ENCODE measurements at places on chromosomes 6 and 20. TPM values are rescaled to one million over a fixed set of nuclear protein-coding genes. Genes with fewer than 3 reads are reported as not detected.

- peaks cover 21% of the 10 kb centered on the region for H3K36me3 ChIP-seq
- H3K4me1 ChIP-seq, result peaks cover 29% of the 10 kb centered on the region
- H3K27ac ChIP-seq, result no peak overlapping the region
- H3K27me3 ChIP-seq, result peaks cover 23% of the 10 kb centered on the region
Measured at GRCh38 chr20:46056027-46056833, 27.2 kb downstream of the SLC12A5 start.

DNA sequence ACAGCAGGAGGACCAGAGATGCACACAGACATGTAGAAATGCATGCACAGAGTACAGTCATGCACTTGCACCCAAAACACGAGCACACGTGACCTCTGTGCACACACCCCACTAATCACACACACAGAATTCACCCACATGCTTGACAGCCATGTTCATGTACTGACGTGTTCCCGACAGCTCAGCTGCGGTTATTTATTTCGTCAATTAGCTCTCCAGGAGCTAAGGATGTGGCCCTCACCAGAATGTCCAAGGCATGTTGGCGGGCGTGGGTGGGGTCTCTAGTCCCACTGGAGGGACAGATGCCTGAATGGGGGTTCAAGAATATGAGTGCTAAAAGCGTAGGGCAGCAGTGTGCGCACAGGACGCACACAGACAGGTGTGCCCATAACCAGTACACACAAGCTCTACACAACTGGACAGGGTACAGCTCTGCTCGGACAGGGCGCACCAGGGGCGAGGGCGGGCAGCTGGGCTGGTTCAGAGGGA lies 571 bp upstream of the PRPF6 start:
- peaks cover 18% of the 10 kb centered on the region for H3K36me3 ChIP-seq
- H3K27ac ChIP-seq, result peak overlapping the region; percentile 67
- H3K4me1 ChIP-seq, result peaks cover 30% of the 10 kb centered on the region
- DNase-seq, result no peak
- peaks cover 12% of the 10 kb centered on the region for H3K27me3 ChIP-seq

GRCh38 chr6:4620284-4621151 lies 155.7 kb upstream of the CDYL start:
- H3K4me3 ChIP-seq, result no peak overlapping the region
- DNase-seq, result no peak
- H3K36me3 ChIP-seq, result no peaks in the 10 kb centered on the region
- no peak overlapping the region for H3K27ac ChIP-seq
- no peaks in the 10 kb centered on the region for H3K4me1 ChIP-seq

- H3K36me3 ChIP-seq, result peaks cover 11% of the 10 kb centered on the region
- no peak overlapping the region for H3K4me3 ChIP-seq
- DNase-seq, result no peak
- H3K27me3 ChIP-seq, result no peaks in the 10 kb centered on the region
- H3K27ac ChIP-seq, result no peak overlapping the region
Measured at GRCh38 chr20:10761786-10762185, 88.0 kb upstream of the JAG1 start.

DNA sequence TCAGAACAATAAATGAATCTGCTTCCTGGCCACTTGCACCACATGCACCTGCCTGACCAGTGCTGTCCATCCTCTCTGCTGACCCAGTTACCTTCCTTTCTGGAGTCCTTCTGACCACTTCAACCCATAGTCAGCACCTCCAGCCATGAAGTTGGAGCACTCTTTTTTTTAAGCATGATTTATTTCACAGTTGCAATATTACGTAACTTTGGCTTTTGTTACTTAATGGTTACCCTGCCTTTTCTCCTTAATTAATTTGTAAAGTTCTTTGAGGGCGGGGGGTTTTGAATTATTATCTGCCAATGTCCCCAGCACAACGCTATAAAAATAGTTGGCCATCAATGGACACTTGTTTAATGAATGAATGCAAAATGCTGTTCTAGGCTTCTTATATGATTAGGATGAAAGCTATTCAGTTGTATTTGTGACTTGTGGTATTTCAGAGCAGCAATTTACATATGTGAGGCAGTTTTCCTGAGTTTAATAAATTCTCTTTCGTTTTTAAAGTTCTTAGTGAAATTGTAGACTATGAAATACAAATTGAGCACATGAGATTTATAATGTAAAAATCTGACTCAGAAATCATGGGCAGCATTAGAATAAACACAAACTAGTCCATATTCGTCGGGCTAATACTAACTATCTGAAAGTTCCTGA lies 180.0 kb downstream of the HS3ST5 start:
- H3K36me3 ChIP-seq, result no peaks in the 10 kb centered on the region
- no peak overlapping the region for H3K4me3 ChIP-seq
- no peaks in the 10 kb centered on the region for H3K27me3 ChIP-seq
- no peak overlapping the region for H3K27ac ChIP-seq

- H3K4me1 ChIP-seq, result peaks cover 6% of the 10 kb centered on the region
- H3K27me3 ChIP-seq, result no peaks in the 10 kb centered on the region
- no peak for DNase-seq
- H3K4me3 ChIP-seq, result no peak overlapping the region
- H3K27ac ChIP-seq, result no peak overlapping the region
Measured at GRCh38 chr6:109722011-109722410, 30.9 kb downstream of the FIG4 start.

- H3K4me3 ChIP-seq, result no peak overlapping the region
- H3K27ac ChIP-seq, result no peak overlapping the region
Measured at GRCh38 chr6:124994648-124995047, 32.4 kb downstream of the RNF217 start.

- no peak for DNase-seq
- no peaks in the 10 kb centered on the region for H3K27me3 ChIP-seq
- H3K27ac ChIP-seq, result no peak overlapping the region
- H3K4me1 ChIP-seq, result peaks cover 6% of the 10 kb centered on the region
Measured at GRCh38 chr20:5674176-5674660, 76.0 kb upstream of the SHLD1 start.

DNA sequence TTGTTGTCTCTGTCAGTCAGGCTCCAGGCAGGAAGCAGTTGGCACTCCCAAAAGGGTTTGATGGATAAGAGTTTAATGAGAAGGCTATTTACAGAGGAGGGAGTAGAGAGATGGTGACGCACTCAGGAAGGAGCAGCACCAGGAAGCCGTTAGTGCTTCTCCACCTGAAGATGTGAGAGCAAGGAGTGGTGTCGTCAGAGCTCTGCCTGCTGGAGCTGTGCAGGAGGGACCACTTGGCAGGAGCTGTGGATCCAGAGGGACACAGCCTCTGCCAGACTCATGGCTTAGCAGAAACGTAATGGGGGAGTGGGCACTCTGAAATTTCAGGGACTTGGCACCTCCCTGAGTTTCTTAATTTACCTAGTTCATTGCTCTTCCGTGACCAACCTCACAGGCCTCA lies 16.8 kb downstream of the DAAM2 start:
- DNase-seq, result no peak
- H3K4me3 ChIP-seq, result no peak overlapping the region
- H3K4me1 ChIP-seq, result peaks cover 13% of the 10 kb centered on the region
- H3K27ac ChIP-seq, result no peak overlapping the region
- no peaks in the 10 kb centered on the region for H3K36me3 ChIP-seq

DNA sequence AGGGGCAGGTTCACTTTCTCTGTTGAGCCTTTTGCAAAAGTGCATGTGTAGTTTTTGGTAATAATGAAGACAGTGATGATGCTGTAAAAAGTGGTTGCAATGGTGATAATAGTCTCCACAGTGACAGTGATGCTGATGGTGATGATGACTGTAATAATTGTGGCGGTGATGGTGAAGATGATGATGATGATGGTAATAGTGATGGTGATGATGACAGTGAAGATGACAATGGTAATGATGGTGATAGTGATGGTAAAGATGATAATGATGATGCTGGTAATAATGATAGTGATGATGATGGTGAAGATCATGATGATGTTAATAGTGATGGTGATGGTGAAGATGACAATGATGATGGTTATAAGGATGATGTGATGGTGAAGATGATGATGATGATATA lies 67.7 kb upstream of the LRFN2 start:
- H3K4me1 ChIP-seq, result peaks cover 18% of the 10 kb centered on the region
- no peak overlapping the region for H3K4me3 ChIP-seq
- DNase-seq, result no peak
- H3K36me3 ChIP-seq, result no peaks in the 10 kb centered on the region

GRCh38 chr6:30942338-30943060 lies 1.7 kb downstream of the MUCL3 start:
- H3K4me1 ChIP-seq, result peaks cover 3% of the 10 kb centered on the region
- no peak overlapping the region for H3K27ac ChIP-seq
- H3K4me3 ChIP-seq, result no peak overlapping the region
- DNase-seq, result peak; percentile 64
- no peaks in the 10 kb centered on the region for H3K36me3 ChIP-seq

- no peak for DNase-seq
- H3K4me3 ChIP-seq, result no peak overlapping the region
- H3K27ac ChIP-seq, result no peak overlapping the region
- no peaks in the 10 kb centered on the region for H3K36me3 ChIP-seq
- H3K4me1 ChIP-seq, result no peaks in the 10 kb centered on the region
Measured at GRCh38 chr6:14002176-14002947, 77.6 kb downstream of the RNF182 start.

DNA sequence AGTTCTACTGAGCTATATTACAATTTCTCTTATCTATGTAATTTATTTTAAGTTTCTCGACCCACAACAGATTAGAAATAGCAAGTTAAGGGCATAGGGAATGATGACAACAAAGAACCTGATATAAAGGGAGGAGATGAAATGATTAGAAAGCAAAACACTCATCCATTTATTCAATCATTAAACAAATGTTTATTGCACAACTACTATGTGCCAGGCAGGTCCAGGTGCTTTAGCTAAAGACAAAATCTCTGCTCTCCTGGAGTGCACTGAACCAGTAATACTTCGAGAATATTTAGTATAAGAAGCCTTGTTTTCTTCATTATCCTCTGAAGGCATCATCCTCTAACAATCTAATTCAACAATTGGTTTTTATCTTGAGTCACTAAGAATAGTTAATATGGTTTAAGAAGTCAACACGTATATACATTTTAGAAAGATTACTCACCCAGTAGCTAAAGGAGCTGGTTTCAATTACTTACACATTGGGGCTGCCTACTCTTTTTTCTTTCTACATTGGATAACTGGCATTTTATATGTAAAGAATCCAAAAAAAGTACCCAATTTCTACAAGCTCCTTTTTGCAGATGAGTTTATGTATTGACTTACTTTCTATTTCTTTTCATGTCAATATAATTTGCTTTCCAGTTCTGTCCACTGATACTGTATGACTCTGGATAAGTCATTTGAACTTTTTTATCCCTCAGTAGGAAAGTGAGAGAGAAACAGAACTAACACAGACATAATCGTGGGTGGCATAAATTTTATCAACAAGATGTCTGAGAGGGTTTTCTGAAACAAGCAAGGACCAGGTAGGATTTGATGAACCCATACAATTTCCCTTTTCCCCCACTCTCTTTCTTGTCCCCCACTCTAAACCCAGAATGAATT lies 312.6 kb downstream of the CLIC5 start:
- no peaks in the 10 kb centered on the region for H3K27me3 ChIP-seq
- no peak for DNase-seq
- H3K4me3 ChIP-seq, result no peak overlapping the region
- no peak overlapping the region for H3K27ac ChIP-seq
- no peaks in the 10 kb centered on the region for H3K36me3 ChIP-seq
- H3K4me1 ChIP-seq, result no peaks in the 10 kb centered on the region

DNA sequence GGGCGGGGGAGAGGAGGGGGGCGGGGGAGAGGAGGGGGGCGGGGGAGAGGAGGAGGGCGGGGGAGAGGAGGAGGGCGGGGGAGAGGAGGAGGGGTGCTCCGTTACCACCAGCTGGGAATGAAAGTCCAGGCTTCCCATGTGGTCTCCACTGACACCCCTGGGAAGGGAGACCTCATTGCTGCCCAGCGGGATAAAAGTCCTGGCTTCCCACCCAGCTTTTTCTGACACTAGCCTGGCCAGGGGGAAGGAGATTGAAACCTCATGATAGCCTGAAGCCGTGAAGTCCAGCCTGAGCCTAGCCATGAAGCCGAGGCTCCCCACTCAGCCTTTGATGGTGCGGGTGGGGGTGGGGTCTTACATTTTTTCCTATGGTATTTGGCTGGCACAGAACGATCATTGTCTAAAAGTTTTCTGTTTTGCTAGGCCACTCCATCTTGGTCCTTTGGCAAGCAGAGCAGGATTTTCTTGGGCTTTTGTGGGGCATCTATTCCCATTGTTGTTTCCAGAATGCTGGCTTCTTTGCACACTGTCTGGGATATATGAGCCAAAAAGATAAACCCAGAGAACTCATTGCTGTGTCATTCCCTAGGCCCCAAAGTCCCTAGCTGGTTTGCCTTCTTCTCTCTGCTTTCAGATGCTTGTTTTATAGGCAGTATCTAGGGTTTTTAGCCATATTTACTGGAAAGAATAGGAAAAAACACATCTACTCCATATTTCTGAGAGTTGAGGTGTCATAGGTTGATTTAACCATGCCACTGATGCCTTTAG lies 67.9 kb upstream of the RNF24 start:
- H3K4me1 ChIP-seq, result peaks cover 4% of the 10 kb centered on the region
- H3K36me3 ChIP-seq, result no peaks in the 10 kb centered on the region
- H3K27ac ChIP-seq, result no peak overlapping the region

DNA sequence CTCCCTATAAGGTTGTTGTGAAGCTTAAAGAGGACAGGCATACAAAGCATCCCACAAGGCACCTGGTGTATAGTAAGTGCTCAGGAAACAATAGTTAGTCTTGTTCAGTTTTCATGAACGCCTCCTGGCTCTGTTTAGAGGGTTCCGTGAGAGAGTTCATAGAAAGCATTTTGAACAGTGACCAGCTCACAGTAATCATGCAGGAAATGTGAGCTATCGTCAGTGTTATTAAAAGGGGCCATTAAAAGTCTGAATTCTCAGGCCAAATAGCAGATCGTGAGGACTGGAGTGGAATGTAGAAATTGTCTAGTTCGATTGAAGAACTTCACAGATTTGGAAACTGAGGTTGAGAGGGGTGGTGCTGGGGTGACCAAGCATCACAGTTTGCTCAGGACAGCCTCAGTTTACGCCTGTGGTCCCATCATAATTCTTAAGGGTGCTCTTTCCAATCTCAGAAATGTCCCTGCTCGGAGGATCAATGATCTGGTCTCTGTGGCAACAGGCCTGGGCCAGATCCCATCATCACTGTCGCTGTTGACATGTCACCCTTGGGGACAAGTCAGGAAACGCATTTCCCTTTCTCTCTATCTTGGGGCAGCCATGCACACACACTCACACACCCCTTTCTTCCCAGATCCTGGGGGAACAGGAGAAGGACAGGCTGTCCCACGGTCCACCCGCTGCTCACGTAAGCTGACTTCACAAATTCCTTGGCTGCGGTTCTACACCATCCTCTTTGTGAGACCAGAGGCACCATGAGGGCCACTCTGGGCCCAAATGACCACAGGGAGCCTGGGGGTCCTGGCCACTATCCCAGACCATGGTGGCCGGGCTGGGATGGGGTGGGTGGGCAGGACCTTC lies 7.2 kb downstream of the TGM2 start:
- DNase-seq, result no peak
- peak overlapping the region; percentile 92 for H3K27ac ChIP-seq
- H3K27me3 ChIP-seq, result peaks cover 1% of the 10 kb centered on the region
- H3K4me3 ChIP-seq, result peak overlapping the region; percentile 32
- H3K36me3 ChIP-seq, result peaks cover 28% of the 10 kb centered on the region

GRCh38 chr6:43833223-43833995 lies 63.4 kb downstream of the VEGFA start:
- no peaks in the 10 kb centered on the region for H3K36me3 ChIP-seq
- peaks cover 3% of the 10 kb centered on the region for H3K27me3 ChIP-seq
- no peak overlapping the region for H3K4me3 ChIP-seq
- DNase-seq, result no peak
- no peaks in the 10 kb centered on the region for H3K4me1 ChIP-seq

The DDX43 gene
- not detected for total RNA-seq

The RSPO3 gene
- total RNA-seq, result 0.59 TPM

The RIPPLY2 gene
- total RNA-seq, result not detected

Data from endothelial cell (in vitro differentiated cells).